8988T (cell line): ENCODE measurements at places on chromosomes 16 and 17.

GRCh38 chr16:17885659-17886207 is 415.0 kb upstream of the XYLT1 start:
- DNase-seq = no peak

DNA sequence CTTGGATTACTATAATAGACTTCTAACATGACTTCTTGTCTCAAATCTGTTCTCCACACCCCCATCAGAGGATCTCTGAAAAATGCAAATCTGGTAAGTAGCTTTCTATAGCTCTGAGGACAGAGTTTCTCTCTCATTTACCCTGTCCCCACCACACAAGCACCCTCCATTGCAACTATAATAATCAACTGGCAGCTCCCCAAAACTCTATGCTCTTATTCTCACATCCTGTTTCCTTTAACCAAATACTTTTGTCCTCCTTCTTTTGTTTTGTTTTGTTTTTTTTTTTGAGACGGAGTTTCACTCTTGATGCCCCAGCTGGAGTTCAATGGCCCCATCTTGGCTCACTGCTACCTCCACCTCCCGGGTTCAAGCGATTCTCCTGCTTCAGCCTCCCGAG is 73.4 kb downstream of the HELZ start:
- no peak for DNase-seq

GRCh38 chr16:78843978-78844377 is 744.5 kb downstream of the WWOX start:
- DNase-seq = no peak

DNA sequence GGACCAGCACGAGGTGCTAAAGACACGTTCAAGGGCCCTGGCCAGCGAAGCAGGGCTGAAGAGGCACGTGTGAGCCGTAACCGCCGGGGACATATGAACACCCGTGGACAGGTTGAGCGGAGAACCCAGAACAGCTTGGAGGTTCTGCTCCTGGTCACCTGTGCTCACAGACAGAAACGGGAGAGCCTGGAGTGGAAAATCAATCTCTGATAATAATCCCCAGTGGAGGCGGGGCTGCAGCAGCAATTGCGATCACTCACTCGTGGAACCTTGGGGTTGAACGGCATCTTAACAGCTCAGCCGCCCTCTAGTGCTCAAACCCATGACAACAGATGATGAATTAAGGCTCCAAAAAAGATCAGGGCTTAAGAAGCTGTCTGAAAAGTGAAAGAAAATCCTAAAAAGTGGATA is 25.6 kb downstream of the WIPI1 start:
- DNase-seq = peak; percentile 20

DNA sequence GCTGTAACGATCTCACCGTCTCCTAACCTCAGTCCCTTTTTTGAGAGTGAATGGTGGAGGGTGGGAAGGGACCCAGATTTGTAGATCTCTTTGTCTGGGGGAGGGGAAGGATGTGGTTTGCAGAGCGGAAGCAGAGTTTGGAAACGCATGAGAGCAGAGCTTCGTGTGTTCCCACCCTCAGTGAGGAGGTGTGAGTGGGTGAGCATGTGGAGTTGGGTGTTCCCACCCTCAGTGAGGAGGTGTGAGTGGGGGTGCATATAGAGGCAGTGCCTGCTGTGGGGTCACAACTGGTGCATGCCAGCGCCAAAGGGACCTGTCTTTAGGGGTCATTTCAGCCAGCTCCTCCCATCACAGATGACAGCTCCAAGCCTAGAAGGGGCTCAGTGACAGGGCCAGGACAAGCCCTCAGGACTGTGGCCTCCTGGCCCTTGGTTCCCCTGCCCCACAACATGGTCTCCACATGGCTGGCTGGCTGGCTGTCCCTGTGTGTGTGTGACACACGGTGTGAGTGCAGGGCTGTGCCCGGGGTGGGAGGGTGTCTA is 1.8 kb upstream of the CISD3 start:
- DNase-seq = no peak

- no peak for DNase-seq
Measured at GRCh38 chr16:46949241-46949892, 24.1 kb downstream of the DNAJA2 start.

DNA sequence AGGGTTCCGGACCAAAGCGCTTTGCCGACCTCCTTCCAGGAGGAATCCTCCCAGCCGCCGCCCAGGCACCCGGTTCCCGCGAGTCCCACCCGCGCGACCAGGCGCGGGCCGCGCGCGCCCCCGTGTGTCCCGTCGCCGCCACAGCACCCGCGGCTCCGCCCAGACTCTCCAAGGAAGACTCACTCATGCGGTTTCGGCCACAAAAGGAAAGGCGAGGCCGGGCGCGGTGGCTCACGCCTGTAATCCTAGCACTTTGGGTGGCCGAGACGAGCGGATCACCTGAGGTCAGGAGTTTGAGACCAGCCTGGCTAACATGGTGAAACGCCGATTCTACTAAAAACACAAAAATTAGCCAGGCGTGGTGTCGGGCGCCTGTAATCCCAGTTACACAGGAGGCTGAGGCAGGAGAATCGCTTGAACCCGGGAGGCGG is 3.5 kb upstream of the PKMYT1 start:
- peak; percentile 96 for DNase-seq

GRCh38 chr16:49799172-49799571 is 56.7 kb downstream of the ZNF423 start:
- DNase-seq = no peak

GRCh38 chr16:27879601-27880247 is 183.8 kb downstream of the GSG1L start:
- no peak for DNase-seq

DNA sequence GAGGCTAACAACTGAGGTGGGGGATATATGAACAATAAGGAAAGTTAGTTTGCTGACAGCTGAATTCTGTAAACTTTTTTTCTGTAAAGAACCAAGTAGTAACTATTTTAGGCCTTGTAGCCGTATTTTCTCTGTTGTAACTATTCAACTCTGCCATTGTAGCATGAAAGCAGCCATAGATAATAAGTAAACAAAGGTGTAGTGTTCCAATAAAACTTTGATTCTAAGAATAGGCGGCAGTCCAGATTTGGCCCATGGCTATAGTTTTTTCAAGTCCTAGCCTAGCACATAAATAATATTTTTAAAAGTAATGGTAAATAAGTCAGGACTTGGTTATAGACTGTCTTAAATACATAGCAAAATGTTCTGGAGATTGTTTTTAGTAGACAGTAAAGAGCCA is 142.0 kb downstream of the STXBP4 start:
- DNase-seq = no peak

GRCh38 chr17:2212400-2212981 is 91.1 kb downstream of the SMG6 start:
- no peak for DNase-seq

- DNase-seq = peak; percentile 87
Measured at GRCh38 chr17:752002-752619, at the start of gene GEMIN4. GEMIN4 (minus strand) TSS chr17:752264; CDS start chr17:752142, 122 bp downstream.
